Fibroblast of the conjunctiva (primary cell): ENCODE measurements at places on chromosomes 5 and 9.

DNA sequence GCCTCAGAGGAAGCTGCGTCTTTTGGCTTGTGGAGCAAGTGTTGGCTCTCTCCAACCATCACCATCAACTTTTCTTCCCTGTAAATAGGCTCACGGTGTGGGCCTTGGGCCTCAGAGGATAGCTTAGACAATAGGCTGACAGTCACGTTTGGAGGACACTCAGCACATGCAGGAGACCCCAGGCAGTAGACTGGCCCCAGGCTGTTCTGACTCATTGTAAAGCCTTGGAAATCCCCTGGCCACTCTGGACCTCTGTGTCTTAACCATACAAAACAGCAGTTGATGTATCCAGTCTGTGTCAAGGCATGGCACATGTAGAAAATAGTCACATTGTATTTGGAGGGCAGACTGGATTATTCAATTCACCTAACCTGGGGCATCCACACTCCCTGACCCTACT lies 18.6 kb downstream of the CD74 start:
- DNase-seq = no peak

GRCh38 chr9:89534515-89535287 lies 36.8 kb upstream of the SEMA4D start:
- no peak for DNase-seq

- no peak for DNase-seq
These were observed 93.6 kb downstream of the TRIO start for GRCh38 chr5:14236757-14237156.

DNA sequence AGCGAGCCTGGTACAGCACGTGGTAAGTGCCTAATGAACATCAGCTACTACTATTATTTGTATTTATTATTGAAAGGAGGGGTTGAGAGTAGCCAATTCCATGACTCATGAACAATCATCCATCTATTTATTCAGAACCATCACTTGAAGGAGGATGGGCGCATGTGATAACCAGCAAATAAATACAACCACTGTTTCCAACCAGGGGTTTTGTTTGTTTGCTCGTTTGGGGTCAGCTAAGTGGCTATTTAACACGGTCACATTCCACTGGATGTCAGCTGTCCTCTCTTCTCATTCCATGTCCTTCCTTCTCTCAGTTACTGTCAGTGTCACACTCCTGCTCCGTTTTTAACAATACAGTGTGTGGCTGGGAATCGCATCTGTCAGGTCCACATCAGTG lies 8.6 kb downstream of the RAPGEF1 start:
- DNase-seq = no peak

GRCh38 chr5:14267991-14268708 lies 125.0 kb downstream of the TRIO start:
- no peak for DNase-seq
